Renal cortical epithelial cell (primary cell): ENCODE measurements at places on chromosomes 7 and 10. TPM values are rescaled to one million over a fixed set of nuclear protein-coding genes. Genes with fewer than 3 reads are reported as not detected.

Gene FAM3C
- 92.6 and 203 TPM in 2 replicates for total RNA-seq

Gene RBM48
- 8.3 and 15.9 TPM in 2 replicates for total RNA-seq

Gene LRIT1
- total RNA-seq, result not detected in 2 replicates

Gene KAZALD1
- total RNA-seq, result 1.0 and 1.1 TPM in 2 replicates

Gene ANKRD61
- total RNA-seq, result 0.15 TPM in 1 of 2 replicates, not detected in the other

Gene SVOPL
- total RNA-seq, result under 0.01 and 0.05 TPM in 2 replicates

GRCh38 chr7:6653071-6654003 lies 16.2 kb downstream of the ZNF316 start:
- no peak for DNase-seq

DNA sequence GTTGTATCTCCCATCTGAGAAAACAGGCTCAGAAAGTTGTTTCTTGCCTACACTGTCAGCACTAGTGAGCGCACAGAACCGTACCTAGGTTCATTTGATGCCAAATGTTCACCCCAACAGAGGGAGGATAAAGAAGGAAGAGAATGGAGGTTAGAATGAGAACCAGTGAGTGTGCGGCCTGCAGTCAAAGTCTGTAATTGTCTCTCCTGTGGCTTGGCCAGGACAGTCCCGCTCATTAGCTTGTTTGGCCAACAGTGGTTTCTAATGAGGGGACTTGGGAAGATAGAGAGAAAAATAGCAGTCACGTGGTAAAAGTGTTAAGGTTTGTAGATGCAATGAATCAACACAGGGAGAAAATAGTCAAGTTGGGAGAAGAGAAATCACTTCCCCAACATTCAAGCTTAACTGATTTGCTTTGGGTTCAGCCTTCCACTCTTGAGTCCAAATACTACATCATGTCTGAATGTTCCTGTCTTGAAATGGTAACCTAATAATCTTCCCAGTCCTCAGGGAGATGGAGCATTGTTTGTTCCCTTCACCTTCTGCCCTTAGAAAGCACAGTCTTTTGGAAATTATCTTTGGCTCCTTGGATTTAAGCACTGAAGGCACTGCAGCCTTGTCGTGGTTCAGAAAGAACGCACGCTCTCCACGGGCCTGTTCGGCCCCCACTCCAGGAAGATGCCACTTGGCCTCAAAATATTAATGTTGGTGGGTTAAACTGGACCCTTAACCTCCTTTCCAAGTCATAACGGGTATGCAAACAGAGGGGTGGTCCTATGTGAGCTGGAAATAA lies 360.4 kb upstream of the ZNF32 start:
- no peak for DNase-seq

DNA sequence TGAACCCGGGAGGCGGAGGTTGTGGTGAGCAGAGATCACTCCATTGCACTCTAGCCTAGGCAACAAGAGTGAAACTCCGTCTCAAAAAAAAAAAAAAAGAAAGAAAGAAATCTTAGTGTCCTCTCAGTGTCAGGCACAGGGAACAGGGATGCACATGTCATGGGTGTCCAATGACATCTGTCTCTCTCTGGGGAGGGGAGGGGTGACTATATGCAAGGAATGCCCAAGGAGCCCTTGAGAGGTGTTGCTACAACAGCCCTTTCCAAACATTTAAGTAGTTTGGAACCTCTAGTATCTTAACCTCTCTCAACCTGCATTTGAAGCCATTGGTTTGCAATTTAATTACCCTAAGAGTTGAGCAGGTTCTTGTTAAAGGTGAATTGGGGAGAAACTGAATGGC lies 28.9 kb downstream of the PDLIM1 start:
- no peak for DNase-seq

DNA sequence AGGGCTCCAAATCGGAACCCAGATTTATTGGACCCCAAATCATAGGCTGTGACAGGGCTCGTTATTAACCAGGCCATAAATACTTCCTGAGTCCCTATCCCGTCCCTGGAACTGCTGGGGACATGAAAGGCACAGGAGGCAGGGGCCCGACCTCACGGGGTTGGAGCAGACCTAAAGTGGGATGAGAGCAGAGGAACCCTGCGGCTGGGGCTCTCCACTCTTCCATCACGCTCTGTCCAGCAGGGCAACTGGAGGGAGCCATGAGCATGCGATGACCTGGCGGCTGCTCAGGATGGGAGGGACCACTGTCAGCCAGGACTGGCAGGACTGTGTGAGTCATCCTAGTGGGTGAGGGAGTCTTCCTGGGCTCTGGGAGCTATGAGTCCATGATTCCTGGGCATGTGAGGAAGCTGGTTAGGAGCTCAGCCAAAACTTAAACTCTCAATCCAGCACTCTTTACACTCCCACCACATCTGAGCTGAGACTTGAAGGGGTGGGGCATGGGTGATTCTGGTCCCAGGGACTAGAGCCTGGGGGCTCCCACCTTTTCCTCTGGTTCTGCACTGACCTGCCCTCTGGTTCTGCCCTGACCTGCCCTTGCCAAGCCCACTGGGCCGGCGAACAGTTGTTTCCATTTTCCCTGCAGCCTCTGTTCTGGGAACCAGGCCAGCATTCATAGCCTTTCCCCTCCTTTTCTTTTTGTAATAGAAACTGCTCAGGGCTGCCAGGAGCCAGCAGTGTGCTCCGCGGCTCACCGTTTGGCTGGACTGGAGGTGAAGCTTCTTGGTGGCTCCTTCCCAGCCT lies 47.1 kb downstream of the SYPL1 start:
- peak; percentile 99 for DNase-seq

DNA sequence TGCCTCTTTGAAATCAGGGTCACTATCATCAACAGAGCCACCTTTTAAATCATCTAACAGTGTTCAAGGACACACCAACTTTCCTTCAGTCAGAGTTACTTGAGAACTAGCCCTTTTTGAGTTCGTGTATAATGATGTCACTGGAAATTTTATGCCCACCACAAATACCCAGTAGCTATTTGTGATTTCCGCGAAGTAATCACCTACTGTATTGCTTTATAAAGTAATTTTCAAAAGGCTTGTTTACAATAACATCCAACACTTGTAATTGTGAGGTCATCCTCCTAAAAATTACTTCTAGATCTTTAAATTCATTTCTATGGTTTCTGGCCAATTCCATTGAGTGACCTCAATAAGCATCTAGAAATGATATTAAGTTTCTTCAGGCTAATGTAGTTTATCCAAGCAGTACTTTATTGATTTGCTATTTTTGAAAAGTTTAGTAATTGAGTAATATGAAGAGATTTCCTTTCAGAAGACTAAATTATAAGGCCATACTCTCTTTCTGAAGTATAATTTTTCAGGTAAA lies 12.8 kb downstream of the TRDMT1 start:
- DNase-seq, result no peak
